NCI-H1105 treated with DMSO at 0.1 percent for 48 hours (cell line): ENCODE measurements at places on chromosomes 16 and 17.
A peak's percentile ranks its signal among the peaks of the same experiment; 100 is the strongest.

DNA sequence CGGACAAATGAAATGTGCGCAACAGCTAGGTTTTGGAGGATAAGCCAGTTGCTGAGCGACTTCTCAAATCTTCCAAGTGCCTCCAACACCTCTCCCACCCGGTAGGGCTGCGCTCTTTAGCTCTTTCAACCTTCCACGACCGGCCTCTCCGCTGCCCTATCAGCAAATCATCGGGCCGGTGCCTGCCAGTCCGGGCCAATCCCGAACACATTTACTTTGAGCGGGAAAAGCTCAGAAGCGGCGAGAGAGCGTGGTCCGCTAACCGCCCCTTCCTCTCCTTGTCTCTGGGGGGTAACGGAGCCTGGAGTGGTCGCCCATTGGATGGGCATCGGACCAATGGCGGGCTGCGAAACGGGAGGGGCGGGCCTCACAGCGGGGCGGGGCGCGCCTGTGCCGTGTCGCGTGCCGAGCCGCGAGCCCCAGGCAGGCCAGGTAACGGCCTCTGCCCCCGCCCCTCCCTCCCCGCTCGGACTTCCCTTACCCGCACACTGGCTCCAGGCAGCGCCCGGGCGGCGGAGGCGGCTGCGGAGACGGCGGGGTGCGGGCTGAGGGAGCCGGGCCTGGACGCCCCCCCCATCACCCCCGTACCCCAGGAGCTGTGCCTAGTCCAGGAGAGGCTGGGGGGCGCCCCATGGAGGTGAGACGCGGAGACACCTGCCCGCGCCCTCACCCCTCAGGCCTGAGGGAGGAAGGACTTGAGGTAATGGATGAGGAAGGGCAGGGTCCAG, at the start of gene MEIOC:
TSS of gene MEIOC (plus strand) at position 486 of the 728 bp plus-strand sequence. CDS start at position 632, 146 bp downstream.
- peak; percentile 12 for DNase-seq

GRCh38 chr17:9648521-9649110, 3.3 kb downstream of the USP43 start:
- DNase-seq, result no peak

DNA sequence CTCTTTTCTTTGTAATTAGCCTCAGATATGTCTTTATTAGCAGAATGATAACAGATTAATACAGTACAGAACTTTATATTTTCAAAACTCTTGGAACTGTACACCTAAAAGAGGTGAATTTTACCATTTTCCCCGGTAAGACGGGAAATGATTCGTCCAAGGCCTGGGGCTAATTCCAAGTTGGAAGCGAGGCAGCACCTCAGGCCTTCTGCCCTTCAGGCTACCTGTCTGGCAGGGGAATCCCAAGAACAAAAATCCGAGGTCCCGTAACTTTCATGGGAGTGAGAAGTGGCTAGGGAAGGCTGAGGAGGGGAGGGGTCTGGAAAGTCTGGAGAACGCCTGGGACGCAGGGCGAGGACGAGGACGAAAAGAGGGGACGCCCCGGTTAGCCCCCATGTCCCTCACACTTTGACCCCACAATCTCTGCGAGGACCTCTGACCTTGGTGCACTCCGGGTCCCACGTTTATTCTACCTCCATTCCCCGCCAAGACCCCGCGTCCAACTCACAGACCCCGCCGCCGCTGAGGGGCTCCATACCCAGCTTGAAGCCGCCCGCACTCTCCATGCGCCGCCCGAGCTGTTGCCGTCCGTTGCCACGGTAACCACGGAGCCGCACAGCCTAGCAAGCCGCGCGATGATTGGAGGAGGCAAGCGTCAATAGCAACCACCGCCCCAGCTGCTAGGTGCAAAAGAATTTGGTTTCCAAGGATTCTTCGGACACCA, at the start of gene HYDIN:
TSS of gene HYDIN (minus strand) at position 601 of the 724 bp plus-strand sequence. CDS start 43,827 bp downstream, outside the sequence.
- DNase-seq, result peak; percentile 68

DNA sequence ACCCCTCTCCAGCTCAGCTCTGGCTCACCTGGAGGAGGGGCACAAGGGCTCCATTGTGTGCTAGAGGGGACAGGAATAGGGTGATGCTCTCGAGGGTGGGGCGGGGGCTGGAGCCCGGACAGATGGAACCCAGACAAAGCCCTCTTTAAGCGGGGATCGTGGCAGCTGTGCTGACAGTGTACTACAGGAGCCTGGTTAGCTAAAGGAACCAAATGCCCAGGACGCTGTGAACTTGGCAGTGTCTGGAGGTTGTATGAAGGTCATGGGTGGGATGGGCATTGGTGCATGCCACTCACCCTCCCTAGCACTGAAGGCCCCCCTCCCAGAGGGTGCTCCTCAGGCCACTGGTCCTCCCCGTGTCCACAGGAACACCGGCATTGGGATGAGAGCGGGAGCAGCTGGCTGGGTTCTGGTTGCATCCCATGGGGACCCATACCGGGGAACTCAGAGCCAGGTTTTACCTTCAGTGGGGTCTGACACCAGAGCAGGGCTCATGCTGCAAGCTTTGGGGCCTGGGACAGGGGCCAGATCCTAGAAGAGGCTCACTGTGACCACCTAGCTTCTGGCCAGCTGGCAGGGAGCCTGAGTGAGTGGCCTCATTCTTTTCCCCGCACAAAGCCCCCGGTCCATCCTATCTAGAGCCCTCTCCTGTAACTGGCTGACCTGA, 11.9 kb downstream of the KIF19 start:
- no peak for DNase-seq

DNA sequence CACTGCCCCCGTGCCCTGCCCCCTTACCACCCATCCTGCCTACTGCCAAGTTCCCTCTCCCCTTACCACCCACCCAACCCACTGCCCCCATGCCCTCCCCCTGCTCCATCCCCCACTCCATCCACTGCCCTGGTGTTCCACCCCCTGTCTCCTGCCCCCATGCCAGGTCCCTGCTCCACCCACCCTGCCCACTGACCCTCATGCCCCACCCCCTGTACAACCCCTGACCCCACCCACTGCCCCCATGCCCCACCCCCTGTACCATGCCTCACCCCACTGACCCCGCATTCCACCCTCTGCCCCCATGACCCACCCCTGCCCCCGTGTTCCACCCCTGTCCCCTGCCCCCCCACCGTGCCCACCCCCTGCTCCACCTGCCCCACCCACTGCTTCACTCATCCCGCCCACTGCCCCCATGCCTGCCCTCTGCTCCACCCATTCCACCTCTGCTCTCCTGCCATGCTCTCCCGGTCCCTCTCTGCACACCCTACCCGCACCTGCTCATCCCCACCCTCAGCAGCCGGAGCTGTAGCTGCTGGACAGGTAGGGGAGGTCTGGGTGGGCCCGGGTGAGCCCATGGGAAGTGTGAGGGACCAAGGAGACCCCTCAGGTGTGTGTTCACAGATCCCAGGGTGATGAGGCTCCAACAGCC, 7.4 kb upstream of the FN3KRP start:
- no peak for DNase-seq

- DNase-seq, result no peak
Observed at GRCh38 chr17:40588552-40588951, 23.3 kb upstream of the CCR7 start.

- DNase-seq, result no peak
Observed at GRCh38 chr16:53115773-53116172, 61.0 kb downstream of the CHD9 start.

DNA sequence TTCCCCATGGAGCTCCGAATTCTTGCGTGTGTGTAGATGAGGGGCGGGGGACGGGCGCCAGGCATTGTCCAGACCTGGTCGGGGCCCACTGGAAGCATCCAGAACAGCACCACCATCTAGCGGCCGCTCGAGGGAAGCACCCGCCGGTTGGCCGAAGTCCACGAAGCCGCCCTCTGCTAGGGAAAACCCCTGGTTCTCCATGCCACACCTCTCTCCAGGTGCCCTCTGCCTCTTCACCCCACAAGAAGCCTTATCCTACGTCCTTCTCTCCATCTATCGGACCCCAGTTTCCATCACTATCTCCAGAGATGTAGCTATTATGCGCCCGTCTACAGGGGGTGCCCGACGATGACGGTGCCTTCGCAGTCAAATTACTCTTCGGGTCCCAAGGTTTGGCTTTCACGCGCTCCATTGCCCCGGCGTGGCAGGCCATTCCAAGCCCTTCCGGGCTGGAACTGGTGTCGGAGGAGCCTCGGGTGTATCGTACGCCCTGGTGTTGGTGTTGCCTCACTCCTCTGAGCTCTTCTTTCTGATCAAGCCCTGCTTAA, 617 bp upstream of the SENP3 start:
- DNase-seq, result peak; percentile 92

- DNase-seq, result no peak
Observed at GRCh38 chr16:75028544-75029135, 29.8 kb downstream of the ZNRF1 start.

DNA sequence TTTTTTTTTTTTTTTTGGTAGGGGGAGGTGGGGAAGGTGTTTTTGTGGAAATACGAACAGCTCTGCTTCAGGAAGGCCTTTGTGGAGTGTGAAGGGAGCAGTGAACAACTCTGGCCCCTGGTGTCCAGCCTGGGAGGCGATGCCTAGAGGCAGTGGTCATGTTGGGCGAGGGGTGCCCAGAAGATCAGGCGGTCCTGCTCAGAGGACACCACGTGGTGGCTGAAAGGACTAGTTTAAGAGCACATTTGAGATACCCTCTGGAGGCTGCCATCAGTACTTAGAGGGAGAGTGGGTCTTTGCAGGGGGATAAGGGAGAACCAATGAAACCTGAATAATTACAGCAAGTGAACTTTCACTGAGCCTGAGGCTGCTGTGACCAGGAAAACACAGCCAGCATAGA, 40.1 kb upstream of the RHOT1 start:
- DNase-seq, result no peak

DNA sequence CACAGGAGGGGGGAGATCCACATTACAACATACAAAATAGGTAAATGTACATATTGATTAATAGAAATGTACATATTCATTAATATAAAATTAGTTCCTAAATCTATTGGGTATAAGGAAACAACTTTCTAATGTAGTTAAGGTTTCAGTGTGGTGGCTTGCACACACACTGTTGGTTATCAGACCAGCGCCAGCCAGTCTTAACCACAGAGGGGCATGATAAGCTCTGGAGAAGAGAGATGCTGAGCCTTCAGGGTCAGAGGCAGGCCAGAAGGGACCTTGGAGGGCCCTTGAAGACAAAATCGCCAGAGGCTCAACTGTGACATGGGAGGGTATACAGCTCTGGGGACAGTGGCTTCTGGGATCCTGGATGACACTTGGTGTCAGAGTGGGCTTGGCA, 10.9 kb upstream of the ZFP90 start:
- DNase-seq, result no peak

GRCh38 chr17:4161192-4161966, 18.4 kb downstream of the CYB5D2 start:
- DNase-seq, result no peak

- no peak for DNase-seq
Observed at GRCh38 chr16:73054813-73055482, 7.0 kb upstream of the ZFHX3 start.
